ENCODE measurements at places on chromosomes 4 and X.

- peak; percentile 15 for DNase-seq
These were observed 8.0 kb downstream of the OFD1 start for GRCh38 chrX:13742397-13743176.

GRCh38 chr4:55910140-55910539 lies 38.6 kb upstream of the CEP135 start:
- no peak for DNase-seq

- peak; percentile 38 for DNase-seq
These were observed 62.4 kb downstream of the TRAPPC11 start for GRCh38 chr4:183721207-183722081.

- DNase-seq, result no peak
These were observed 1090.9 kb upstream of the INTU start for GRCh38 chr4:126541820-126542219.

DNA sequence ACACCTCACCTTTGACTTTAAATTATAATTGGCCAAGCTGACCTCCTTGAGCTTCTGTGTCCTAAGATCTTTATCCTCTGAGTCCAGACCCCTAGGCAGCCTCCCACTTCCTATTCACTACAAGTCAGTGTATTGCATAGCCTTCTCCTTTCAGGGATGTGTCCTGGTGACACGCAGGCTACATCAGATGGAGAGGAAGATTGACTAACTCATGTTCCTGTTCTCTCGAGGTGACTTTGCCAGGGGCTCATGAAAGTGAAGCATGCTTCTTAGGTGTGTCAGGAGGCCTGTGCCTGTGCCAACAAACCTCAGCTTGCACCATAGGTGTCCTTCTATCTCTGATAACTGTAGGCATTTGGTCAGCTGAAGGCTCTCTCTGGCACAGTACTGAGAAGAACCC lies 195.7 kb upstream of the HS3ST1 start:
- DNase-seq, result no peak

DNA sequence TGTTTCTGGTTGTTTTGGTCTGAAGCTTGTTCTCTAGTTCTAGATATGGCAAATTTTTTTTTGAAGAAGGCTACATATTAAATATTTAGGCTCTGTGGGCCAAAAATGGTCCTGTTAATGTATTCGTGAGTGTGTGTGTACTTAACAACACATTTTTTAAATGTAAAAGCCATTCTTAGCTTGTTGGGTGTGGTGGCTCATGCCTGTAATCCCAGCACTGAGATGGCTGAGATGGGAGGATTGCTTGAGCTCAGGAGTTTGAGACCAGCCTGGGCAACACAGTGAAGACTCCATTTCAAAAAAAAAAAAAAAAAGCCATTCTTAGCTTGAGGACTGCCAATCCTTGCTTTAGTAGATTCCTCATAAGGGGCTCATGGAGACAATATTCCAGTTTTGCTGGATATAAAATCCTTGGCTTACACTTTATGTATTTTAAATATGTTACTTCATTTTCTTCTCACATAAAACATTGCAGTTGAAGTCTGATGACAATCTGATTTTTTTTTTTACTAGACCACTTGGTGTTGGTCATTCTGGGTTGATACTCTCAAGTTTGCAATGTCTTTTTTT lies 23.4 kb downstream of the NOCT start:
- no peak for DNase-seq

- DNase-seq, result peak; percentile 65
These were observed 31.0 kb downstream of the TMEM131L start for GRCh38 chr4:153497091-153497531.

- DNase-seq, result peak; percentile 71
These were observed 65.0 kb downstream of the COQ2 start for GRCh38 chr4:83219344-83220331.

GRCh38 chr4:97662133-97662532 lies 481.1 kb downstream of the STPG2 start:
- no peak for DNase-seq

GRCh38 chr4:27289704-27290103 lies 429.1 kb downstream of the STIM2 start:
- DNase-seq, result no peak

DNA sequence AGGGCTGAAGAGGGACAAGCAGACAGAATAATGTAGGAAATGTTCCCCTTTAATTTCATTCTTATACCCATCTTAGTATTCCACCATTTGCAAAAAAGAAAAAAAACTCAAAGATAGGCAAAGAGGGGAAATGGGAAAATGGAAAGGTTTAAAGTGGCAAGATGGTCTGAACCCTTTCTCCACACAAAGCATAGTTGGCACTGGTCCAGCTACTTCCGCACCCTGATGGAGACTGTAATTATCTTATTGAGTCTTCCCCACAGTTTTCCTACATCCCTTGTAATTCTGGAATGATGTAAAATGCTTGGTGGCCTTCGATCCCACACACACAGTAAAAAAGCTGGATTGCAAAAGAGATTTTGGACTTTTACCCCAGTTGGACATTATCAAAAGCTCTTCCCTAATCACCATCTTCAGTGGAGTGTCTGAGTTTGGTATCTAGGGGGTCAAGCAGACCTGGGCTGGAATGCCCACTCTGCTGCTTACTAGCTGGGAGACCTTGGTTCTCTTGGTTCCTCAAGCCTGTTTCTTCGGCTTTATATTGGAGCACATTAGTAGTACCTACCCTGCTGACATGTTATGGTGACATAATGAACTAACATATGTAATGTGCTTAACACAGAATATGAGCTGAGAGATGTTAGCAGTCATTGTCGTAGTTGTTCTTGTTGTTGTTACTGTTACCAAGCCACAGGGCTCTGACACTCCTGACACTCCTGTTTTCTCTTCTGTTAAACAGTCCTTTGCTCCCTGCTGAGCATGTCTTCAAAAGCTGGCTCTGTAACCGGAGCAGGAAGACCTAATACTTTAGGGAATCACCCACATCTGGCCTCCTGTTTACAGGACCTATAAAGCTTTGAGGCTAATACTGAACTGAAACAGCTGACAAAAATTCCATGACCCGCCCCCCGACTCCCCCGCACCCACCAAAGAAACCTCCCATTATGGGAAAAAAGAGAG lies 4.7 kb downstream of the SRPX2 start:
- no peak for DNase-seq

- no peak for DNase-seq
These were observed 23.3 kb downstream of the FRYL start for GRCh38 chr4:48756689-48757220.
